Activated naive CD8-positive, alpha-beta T cell treated with anti-CD3 and anti-CD28 coated beads for 36 hours (primary cell): ENCODE measurements at places on chromosomes 5 and 9.

GRCh38 chr5:177372034-177372896, 12.0 kb upstream of the SLC34A1 start:
- DNase-seq, result no peak

DNA sequence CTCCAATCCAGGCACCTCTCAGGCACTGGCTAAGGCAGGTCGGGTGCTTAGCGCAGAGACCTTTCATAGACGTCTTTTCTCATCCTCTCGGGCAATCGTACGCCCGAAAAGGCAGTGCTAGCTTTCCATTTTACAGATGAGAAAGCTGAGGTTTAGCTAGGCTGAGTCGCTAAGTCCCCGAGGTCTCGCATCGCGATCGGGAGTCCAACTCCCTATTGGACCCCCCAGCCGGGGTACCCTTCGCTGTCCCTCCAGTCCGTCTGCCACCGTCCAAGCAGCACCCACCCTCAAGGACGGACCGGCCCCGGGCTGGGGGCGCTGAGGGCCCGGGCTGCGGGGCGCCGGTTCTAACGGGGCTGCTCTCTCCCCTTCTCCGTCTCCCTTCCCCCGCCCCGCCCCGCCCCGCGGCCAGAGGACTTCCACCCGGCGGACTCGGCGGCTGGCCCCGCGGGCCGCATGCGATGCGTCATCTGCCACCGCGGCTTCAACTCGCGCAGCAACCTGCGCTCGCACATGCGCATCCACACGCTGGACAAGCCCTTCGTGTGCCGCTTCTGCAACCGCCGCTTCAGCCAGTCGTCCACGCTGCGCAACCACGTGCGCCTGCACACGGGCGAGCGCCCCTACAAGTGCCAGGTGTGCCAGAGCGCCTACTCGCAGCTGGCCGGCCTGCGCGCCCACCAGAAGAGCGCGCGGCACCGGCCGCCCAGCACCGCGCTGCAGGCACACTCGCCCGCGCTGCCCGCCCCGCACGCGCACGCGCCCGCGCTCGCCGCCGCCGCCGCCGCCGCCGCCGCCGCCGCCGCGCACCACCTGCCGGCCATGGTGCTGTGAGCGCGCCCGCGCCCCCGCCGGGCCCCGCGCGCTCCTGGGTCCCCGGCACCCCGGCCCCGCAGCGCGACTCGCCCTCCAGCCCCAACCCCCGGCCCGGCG, 12.5 kb upstream of the EXOSC2 start:
- peak; percentile 71 for DNase-seq

DNA sequence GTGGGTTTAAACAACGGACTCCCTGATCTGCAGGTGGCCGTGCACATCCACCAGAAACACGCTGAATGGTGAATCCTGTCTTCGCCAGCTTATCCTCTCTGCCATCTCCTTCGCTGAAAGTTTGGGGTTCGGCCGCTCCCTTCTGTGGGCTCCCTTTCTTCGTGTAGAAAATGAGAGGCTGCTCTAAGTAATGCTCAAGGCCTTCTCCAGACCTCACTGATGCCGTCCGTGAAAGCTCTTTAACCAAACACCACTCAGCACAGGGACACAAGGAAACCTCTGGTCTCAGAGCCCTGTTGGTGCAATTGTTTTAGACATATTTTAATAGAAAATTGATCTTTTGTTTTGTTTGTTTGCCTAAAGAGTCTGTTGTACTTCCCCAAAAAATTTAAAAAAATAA, 596.5 kb downstream of the IRX1 start:
- no peak for DNase-seq

GRCh38 chr9:4421847-4422246, 68.4 kb upstream of the SLC1A1 start:
- DNase-seq, result no peak
